ENCODE measurements at places on chromosomes 2 and 18.

DNA sequence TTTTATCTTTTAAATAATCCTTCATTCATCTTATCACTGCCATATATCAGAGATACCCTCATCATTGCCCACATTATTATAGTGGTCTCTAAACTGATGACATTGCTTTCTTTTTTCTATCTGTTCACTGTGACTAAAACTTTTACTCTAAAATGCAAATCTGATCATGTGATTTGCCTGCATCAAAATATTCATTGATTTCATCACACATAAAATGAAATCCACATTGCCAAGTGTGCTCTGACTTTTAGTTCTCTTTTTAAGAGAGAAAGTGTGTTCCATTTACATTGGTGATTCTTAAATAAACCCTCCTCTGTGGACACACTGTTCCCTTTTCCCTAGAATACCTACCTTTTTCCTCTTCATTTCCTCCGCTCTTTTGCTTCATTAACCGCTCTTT lies 7.5 kb downstream of the REL start:
- no peak for DNase-seq

GRCh38 chr18:13712400-13713131 lies 13.8 kb downstream of the FAM210A start:
- no peak for DNase-seq

- DNase-seq, result no peak
Measured at GRCh38 chr2:176383836-176384442, 114.7 kb downstream of the MTX2 start.

- DNase-seq, result no peak
Measured at GRCh38 chr2:217208867-217209266, 349.0 kb upstream of the TNP1 start.

GRCh38 chr2:71556692-71557250 lies 103.4 kb downstream of the DYSF start:
- no peak for DNase-seq

Data from HTR-8/SVneo (cell line).